ENCODE measurements at places on chromosomes 2 and 18.

GRCh38 chr2:144403933-144404332, 116.0 kb downstream of the ZEB2 start:
- DNase-seq = no peak

DNA sequence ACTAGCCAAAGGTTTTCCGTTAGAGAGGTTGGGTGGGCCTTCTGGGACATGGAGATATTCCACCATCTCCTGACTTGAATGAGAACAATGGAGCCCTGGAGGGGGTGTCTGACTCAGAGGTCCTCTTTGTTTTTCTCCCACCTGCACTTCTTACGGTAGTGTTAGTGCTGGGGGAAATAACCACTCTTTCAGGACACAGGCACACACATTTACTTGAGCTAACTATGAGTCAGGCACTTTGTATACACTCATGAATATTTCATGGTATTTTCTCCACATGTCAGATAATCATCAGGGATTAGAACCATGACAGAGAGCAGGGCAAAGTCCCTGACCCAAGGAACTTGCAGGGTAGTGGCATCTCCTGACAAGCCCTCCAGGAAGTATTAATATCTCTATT, 439.1 kb downstream of the TSN start:
- no peak for DNase-seq

- DNase-seq = no peak
Measured at GRCh38 chr2:38666556-38666910, 619 bp downstream of the GALM start.

DNA sequence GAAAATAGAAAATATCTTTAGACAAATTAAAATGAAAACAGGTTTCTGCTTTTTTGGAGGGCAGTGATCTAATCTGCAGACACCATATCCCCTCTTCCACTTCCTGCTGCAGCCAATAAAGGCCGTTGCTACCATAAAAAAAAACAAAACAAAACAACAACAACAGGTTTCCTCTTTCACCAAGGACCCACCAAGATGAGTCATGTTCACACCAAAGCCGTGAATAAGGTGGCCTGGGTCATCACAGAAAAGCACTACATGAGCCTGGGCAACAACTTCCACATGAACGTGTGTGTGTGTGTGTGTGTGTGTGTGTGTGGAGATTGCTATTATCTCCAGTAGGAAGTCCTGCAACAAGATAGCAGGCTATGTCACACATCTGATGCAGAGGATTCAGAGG, 24.8 kb upstream of the TFCP2L1 start:
- no peak for DNase-seq

- no peak for DNase-seq
Measured at GRCh38 chr2:96489663-96490062, 15.5 kb downstream of the NEURL3 start.

- DNase-seq = no peak
Measured at GRCh38 chr2:97727296-97727695, 13.9 kb downstream of the ZAP70 start.

DNA sequence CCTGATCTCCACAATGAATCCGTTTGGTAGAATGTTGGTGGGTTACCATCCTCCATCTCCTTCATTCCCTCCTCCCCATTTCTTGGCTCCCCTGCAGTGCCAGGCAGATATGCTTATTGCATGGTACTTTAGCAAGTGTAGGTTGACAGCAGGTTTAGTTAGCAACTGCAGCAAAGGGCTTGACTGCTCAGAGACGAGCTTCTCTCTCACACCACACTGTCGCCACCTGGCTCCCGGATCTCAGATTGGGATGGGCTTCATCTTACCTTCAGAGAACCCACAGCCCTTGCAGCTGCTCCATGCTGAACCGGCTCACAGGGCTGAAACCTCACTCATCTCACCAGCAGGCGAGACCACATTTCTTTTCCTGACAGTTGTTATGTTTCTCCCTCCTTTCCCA, 88.8 kb downstream of the VWA3B start:
- peak; percentile 28 for DNase-seq

DNA sequence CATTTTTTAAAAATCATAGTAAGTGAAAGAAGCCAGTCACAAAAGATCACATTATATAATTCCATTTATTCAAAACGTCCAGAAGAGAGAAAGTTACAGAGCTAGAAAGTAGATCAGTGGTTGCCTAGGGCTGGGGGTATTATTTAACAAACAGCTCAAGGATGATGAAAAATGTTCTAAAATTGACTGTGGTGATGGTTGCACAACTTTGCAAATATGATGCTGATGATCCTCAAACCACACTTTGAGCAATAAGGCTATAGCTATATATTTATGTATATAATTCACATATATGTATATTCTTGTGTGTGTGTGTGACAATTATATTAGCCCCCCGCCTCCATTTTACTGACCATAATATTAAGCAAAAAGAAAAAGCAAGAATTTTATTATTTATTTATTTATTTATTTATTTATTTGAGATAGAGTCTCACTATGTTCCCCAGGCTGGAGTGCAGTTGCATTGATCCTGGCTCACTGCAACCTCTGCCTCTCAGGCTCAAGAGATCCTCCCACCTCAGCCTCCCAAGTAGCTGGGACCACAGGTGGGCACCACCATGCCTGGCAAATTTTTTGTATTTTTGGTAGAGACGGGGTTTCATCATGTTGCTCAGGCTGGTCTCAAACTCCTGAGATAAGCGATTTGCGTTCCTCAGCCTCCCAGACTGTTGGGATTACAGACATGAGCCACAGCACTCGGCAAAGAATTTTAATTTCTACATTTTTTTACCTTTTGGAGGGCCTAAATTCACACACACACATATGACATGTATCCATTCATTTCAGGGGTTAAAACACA, 1.9 kb downstream of the WDR12 start:
- DNase-seq = no peak

GRCh38 chr2:226783885-226784284, 15.7 kb downstream of the IRS1 start:
- DNase-seq = no peak

DNA sequence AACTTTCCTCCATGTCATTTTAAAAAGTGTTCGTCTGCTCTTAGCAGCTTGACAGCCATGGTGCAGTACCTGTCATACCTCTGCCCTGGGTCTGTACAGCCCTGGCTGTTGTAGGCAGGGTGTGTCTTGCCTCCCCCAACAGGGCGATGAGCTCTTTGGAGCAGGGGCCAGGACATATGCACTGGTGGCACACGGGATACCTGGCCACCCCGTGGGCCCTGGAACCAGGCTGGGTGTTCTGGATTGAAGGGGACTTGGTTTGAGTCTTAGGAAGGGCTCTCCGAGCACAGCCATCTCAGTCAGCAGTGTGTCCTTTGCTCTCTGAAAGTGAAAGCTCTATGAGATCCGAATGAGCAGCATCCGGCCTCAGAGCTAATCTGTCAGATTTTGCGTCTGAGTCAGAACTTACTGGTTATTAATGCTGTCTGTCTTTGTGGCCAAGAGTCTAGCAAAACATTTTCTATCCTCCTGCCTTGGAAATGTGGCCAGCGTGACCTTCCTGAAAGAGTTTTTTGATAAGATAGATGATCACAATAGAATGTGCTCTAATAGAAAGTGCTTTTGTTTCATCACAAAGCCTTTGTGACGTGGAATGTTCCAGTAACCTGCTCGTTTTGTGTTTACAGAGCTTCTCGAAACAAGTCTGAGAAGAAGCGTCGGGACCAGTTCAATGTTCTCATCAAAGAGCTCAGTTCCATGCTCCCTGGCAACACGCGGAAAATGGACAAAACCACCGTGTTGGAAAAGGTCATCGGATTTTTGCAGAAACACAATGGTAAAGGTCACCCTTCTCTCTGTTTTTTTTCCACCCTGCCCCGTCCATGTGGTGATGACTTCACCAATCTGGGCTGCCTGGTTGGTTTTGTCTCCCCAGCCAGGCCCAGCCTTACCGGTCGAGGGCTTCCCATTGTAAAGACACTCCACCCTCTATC, 77.3 kb upstream of the RPL31 start:
- DNase-seq = peak; percentile 52

DNA sequence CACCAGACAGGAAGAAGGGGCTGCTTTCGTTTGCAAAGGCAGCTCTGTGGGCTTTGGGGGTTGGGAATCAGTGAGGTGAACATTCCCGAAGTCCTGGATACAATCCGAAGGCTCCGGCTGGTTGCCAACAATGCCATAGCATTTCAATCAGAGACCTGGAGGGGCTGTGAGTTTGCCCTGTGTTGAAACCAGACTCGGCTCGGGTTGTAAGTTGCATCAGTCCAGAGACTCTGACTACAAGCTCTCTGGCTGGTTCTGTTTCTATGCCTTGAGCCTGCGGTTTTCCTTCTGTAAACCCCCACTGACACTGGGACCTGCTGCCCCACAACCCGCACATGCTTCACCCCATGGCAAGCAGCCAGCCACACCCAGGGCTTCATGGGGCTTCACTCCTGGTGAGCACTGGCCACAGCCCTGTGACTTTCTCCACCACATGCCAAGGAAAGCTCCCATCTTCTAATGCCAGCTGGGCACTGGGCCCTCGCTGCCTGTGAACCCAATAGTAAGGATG, 85.7 kb upstream of the ODC1 start:
- no peak for DNase-seq

DNA sequence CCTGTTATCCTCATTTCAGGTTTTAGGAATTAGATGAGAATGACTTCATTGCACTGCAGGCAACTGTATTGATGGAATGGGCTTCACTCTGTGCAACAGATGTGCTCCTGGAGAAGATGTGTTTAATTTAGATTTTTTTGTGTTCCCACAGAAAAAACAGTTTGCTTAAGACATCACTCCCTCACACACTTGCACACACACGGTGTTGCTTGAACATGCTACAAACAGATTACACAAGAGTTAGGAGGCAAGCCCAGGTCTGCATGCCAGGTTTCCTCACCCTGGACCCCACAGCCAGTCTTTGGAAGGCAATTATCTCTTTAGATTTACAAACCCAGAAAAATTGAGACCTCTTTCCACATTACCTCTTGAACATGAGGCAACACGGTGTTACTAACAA, 93.7 kb upstream of the KLHL29 start:
- no peak for DNase-seq

GRCh38 chr2:27351802-27352598, 4.6 kb downstream of the GTF3C2 start:
- DNase-seq = no peak

DNA sequence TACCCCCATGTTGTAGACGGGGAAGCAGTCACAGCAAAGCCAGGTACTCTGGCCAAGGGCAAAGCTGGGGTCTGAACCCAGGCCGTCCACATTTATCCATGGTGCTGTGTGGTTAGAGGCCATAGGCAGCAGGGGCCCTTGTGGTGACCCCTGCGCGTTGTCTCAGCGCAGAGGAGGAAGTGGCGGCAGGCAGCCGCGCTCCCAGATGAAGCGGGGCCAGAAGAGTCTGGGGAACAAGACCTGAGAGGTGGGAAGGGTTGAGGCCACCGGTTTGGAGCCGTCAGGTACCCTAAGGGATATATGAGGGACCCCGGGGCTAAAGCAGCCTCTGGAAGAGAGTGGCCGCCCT, 770 bp downstream of the ZNF396 start:
- DNase-seq = peak; percentile 70

GRCh38 chr18:80009661-80010550, 21.5 kb upstream of the TXNL4A start:
- no peak for DNase-seq

DNA sequence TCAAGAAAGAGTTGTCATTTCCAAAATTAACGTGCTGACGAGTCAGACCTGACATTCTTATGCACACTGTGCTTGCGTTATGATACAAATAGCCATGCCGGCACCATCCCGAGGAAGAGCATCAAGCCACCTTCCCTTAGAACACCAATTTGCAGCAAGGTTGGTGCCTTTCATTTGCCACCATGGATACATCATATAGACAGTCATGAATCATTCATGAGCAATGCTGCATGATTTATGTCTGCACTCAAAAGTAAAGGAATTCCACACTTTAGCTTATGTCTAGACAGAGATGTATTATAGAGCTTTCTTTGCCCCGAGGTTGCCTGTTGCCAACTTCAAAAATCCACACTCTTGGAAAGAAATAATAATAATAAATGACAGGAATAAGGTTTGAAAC, 166.9 kb downstream of the VWC2L start:
- DNase-seq = no peak

GRCh38 chr2:104836265-104836664, 17.6 kb upstream of the POU3F3 start:
- DNase-seq = no peak

DNA sequence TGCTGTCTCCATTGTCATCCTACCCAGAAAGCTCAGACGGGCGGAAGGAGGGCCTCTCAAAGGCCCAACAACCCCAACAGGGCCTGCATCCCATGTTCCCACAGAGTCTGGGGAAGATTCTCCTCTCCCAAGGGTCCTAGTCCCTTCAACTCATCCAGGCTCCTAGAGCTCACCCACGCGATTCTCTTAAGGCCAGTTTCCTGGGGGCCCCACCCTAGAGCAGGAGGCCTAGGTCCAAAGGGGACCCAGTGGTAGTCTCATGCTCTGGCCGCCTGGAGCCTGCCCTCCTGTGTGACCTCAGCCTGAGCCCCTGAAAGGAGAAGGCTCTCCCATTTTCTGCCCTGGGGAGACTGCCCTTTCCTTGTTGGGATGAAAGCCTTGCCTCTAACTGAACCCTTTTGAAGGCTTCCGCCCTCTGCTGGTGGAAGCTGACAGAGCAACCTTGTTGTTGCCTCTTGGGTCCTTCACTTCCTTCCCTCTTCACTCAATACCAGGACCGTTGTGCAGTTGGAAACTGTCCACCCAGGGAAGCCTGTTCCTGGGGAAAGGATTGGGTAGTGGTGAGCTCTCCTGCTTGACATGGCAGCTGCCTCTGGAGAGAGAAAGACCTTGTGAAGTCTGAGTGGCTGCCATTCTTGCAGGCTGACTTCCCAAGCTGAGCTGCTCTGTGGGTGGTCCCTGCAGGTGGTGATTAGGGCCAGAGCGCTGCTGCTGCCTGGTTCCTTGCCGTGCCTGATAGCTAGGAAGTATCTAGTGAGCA, 86.0 kb upstream of the ALPP start:
- DNase-seq = peak; percentile 71

DNA sequence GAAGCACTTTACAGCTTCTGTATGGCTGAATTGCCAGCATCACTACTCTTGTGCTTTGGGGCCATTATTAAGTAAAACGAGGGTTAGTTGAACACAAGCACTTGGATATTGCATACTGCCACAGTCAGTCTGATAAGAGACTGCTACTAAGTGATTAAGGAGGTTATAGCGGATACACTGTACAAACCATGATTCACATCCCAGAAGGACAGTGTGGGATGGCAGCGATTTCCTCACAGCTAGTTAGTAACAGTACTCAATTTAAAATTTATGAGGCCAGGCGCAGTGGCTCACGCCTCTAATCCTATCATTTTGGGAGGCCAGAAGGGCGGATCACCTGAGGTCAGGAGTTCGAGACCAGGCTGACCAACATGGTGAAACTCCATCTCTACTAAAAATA, 2.6 kb upstream of the BMPR2 start:
- no peak for DNase-seq

GRCh38 chr2:156553714-156554442, 117.7 kb downstream of the GPD2 start:
- no peak for DNase-seq

DNA sequence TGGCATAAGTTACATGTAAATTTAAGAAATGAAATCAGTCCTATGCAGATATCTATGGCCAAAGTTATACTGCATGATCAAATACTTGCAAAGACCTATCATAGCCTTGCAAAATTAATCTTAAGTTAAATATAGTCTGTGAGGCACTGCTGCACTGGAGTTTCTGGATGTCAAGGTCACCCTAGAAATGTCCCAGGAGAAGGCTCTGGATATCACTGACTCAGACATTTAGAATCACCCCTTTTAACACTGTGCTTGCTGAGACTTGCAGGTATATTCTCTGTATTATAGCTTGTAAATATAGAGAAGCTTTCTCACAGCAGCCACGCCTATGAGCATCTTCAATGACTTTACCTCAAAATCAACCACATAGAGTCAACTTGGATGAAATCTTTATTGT, 51.5 kb downstream of the ETAA1 start:
- no peak for DNase-seq

Measured in GM20000 (cell line).